ENCODE measurements at places on chromosomes 5 and 9.

DNA sequence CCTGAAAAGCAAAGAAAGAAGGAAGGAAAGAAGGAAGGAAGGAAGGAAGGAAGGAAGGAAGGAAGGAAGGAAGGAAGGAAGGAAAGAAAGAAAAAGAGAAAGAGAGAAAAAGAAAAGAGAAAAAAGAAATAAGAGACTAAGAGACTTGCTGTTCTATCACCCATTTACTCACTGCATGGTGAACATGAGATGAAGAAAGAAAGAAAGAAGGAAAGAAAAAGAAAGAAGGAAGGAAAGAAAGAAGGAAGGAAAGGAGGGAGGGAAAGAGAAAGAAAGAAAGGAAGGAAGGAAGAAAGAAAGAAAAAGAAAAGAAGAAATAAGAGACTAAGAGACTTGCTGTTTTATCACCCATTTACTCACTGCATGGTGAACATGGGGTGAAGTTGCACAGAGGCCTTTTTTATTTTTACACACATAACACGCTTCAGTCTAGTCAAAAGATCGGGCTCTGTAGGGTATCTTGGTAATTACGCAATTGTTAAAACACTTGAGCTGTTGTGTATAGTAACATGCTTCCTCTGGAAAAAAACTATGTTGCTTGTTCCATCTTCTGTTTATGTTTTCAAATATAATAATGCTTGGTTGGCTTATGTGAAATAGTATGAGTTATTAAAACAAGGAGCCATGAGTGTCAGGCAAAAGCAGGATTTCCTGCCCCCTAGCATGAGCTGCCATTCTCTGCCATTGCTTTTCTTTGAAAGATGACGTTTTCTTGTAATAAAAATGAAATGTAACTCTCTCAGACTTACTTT, 119.3 kb upstream of the ZNF608 start:
- no peak for DNase-seq

GRCh38 chr5:51383131-51384121, at the start of gene ISL1:
Gene ISL1, plus strand, starts transcription at chr5:51383448. Its CDS starts 224 bp downstream, at chr5:51383672.
- DNase-seq: no peak

GRCh38 chr9:3508078-3508431, 17.7 kb downstream of the RFX3 start:
- DNase-seq: no peak

DNA sequence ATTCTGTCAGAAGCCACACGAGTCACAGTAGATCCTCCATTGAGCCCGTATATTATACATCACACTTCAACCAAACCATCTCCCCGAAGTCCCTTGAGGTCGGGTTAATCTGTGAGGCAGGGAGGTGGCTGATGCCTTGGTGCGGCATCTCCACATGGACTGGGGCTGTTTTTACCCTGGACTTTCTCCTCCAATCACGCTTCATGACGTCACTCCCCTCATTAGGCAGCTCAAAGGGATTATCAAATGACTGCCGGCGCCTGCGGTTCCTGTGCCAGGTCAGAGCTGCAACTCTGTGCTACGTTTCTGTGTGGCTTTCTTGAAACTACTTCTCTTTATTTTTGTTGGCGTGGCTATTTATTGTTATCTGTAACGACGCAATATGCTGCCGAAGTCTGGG, 53.7 kb downstream of the TMOD1 start:
- DNase-seq: no peak

DNA sequence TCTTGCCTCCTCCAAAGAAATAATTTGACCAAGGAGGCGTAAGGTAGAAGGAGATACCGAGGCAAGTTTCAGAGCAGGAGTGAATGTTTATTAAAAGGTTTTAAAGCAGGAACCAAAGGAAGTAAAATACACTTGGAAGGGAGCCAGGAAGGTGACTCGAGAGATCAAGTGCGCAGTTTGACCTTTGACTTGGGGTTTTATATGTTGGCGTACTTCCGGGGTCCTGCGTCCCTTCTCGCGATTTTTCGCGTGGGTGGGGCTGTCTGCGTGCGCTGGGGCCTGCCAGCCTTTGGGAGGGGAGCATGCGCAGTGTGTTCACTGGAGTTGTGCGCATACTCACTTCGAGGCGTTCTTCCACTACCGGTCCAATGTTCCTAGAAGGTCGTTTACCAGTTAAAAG, 166.0 kb upstream of the IRX2 start:
- no peak for DNase-seq

DNA sequence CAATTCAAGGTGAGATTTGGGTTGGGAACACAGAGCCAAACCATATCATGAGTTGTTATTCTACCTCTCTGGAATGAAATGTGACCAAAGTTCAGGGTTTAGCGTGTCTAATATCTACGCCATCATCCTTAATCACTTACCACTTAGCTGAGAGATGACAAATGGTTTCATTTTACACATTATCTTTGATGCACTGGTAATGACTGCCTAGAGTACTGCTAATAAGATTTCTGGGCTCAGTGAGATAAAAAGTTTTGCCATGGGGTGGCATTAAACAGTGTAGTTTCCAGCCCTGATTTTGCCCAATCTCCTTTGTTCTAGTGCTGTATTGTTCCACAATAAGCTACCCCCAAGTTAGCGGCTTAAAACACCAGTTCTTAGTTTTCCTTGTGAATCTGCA, 367.2 kb downstream of the MLLT3 start:
- no peak for DNase-seq

GRCh38 chr5:175836737-175837136, 34.6 kb upstream of the CPLX2 start:
- no peak for DNase-seq

- DNase-seq: no peak
These were observed 24.2 kb downstream of the HMCN2 start for GRCh38 chr9:130289711-130290241.

DNA sequence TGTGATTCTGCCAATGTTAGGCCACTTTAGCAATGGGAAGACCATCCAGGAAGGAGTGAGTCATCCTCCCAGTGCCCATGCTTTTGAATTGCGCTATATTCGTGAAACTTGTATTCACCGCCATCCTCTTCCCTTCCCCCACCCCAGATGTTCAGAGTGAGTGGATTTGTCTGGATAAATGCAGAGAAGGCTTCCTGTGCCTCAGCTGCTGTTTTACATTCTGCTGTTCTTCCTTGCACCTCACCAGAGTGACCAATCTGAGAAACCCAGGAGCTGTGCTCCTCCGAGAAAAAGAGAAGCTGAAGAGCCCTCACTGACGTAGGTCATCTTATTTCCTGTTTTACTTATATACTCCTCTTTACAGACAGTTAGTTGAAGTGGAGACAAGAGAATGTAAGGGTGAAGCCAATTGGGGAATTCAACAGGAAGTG, 24.6 kb upstream of the SVEP1 start:
- no peak for DNase-seq

- no peak for DNase-seq
These were observed 8.3 kb downstream of the ADRB2 start for GRCh38 chr5:148834689-148835088.

- DNase-seq: no peak
These were observed 10.1 kb upstream of the MOB3B start for GRCh38 chr9:27539479-27540441.

- no peak for DNase-seq
These were observed 68.4 kb upstream of the NR3C1 start for GRCh38 chr5:143471666-143472464.

DNA sequence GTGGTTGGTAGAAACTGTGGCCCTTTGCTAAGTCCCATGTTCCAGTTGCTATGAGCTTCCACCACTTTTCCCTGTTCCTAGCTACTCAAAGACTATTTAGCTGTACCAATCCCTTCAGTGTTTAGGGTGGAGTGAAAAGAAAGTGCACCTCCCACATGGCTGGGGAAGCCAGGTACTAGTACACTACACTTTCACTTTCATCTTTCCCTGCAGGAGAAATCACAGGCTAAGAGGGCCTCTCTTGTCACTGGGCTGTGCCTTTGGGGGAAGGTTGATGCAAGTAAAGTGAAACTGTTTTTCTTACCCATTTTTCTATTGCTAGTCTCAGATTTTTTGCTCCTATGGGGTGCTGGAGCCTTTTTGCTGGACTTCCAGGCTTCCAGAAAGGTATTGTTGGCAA, 33.5 kb upstream of the CKS2 start:
- peak; percentile 40 for DNase-seq

DNA sequence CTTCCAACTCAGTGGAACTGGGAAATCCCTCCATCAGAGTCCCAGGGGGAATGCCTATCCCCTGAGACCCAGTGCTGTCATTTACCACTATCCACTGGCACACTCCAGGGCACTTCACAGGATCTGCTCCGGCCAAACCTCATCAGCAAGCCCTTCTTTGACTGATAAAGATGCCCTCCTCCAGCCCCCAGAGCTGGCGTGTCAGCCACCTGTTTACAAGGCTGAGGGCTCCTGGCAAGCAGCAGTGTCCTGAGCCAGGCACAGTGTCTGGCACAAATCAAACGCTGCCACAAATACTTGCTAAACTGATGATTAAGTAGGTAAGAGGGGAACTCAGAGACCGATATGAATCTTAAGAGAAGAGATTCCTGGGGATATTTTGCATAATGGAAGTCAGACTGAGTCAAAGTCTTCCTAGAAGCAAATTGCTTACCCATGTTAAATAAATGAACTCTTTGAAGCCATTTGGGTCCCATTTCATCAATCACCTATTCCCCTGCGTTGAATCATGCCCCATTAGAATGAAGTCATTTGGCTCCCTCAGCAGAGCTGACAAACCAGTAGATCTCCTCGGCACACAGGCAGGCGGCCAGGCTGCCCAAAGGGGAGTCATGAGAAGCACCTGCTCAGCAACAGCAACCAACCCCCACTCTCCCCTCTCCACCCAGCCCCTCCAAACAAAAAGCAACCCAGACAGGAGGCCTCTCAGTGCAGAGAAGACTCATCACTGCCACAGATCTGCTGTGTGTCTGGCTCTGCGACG, 97.4 kb downstream of the CDK5RAP2 start:
- no peak for DNase-seq

- no peak for DNase-seq
These were observed 72.9 kb downstream of the RFK start for GRCh38 chr9:76321195-76321828.

GRCh38 chr9:77018058-77018968, 1.1 kb upstream of the FOXB2 start:
- no peak for DNase-seq

- no peak for DNase-seq
These were observed 9.4 kb downstream of the DOCK8 start for GRCh38 chr9:224026-224425.

GRCh38 chr9:124659099-124659659, 111.9 kb downstream of the NR6A1 start:
- DNase-seq: peak; percentile 34

- DNase-seq: no peak
These were observed 91.5 kb downstream of the ANKRD33B start for GRCh38 chr5:10655161-10655971.

DNA sequence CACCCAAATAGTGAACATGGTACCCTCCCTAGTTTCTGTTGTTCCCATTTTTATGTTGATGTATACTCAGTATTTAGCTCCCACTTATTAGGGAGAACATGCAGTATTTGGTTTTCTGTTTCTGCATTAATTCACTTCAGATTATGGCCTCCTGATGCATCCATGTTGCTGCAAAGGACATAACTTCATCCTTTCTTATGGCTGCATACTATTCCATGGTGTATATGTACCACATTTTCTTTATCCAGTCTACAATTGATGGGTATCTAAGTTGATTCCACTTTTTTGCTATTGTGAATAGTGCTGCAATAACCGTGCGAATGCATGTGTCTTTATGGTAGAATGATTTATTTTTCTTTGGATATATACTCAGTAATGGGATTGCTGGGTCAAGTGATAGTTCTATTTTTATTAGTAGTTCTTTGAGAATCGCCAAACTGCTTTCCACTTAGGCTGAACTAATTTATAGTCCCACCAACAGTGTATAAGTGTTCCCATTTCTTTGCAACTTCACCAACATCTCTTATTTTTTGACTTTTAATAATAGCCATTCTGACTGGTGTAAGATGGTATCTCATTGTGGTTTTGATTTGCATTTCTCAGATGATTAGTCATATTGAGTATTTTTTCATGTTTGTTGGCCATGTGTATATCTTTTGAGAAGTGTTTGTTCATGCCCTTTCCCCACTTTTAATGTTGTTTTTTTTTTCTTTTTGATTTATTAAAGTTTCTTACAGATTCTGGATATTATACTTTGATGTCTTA, 79.6 kb downstream of the SMIM15 start:
- DNase-seq: no peak

DNA sequence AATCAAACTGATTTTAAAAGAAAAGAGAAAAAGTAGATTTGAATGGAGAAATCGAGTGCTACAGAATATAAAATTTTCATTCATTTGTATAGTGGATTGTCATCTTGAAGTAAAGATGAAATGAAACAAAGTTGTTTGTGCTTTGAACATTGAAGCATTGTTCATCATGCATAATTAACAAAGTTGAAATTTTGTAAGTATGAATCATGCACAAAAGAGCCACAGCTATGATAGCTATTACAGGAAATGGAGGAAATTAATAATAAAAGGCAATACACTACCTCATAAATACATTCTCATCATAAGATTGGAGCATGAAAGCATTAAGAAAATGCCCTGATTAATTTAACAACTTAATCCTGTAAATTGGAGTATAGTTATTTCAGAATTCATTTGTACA, 153.4 kb upstream of the TLX3 start:
- no peak for DNase-seq

GRCh38 chr9:81634915-81635516, 54.3 kb downstream of the TLE1 start:
- DNase-seq: no peak

GRCh38 chr9:126514037-126514821, 99.5 kb upstream of the LMX1B start:
- DNase-seq: peak; percentile 63

- DNase-seq: no peak
These were observed 141.3 kb upstream of the NFIB start for GRCh38 chr9:14455243-14455642.

GRCh38 chr5:154179846-154180710, 10.5 kb upstream of the GALNT10 start:
- DNase-seq: peak; percentile 69

DNA sequence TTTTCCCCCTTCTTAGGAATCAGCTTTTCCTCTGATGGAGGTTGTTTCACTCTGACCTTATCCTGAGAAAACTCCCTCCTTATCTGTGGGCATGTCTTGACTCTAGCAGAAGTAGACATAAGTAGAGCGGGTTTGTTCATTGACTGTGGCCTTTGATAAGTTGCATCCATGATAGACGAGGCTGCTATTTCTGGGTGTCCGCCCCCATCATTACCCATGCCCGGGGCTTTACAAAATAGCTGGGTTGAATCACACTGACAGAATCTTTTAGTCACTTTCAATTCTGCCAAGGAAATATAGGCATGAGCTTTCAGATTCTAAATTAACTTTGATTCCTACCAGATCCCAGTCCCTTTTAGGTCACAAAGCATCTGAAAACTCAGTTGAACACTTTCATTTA, 223.8 kb downstream of the SEC61B start:
- no peak for DNase-seq

GRCh38 chr9:116008278-116008677, 145.3 kb upstream of the PAPPA start:
- no peak for DNase-seq

DNA sequence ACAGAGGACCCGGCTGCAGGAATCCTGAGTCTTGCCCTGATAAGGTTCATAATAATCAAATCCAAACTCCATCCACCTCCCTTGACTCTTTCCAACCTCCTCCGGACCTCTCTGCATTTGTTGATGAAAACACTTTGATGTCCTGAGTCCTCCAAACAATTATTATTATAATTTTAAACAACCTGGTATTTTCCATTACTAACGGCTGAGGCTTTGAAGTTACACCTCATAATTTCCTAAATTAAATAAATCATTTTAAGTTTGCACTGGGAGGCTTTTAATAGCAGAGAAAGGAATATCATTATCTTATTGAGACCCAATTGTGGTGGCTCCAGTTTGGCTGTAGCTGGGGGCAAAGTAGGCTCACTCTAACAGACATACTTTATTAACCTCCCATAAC, 9.5 kb downstream of the MSX2 start:
- no peak for DNase-seq
